Amygdala (tissue), 56 donors: ENCODE measurements at places on chromosomes 5 and 9.

DNA sequence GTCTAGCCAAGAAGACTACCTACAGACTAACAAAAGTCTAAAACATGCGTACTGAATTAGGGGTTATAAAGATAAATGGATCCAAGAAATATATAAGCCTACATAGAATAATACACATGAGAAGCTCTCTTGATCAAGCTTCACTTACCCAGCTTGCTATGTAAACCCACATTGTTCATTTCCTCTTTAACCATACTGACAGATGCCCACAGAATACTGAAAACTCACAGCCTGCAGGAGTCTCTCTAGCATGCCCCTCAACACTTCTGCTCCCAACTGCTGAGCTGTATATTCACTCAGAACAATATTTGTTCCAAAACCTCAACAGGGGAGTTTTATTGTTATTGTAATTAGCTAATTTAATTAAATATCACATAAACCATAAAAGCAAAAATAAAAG lies 52.4 kb downstream of the RFX3 start:
- DNase-seq = no peak

- DNase-seq = no peak
These were observed 1.5 kb upstream of the SLC6A19 start for GRCh38 chr5:1199649-1200494.

DNA sequence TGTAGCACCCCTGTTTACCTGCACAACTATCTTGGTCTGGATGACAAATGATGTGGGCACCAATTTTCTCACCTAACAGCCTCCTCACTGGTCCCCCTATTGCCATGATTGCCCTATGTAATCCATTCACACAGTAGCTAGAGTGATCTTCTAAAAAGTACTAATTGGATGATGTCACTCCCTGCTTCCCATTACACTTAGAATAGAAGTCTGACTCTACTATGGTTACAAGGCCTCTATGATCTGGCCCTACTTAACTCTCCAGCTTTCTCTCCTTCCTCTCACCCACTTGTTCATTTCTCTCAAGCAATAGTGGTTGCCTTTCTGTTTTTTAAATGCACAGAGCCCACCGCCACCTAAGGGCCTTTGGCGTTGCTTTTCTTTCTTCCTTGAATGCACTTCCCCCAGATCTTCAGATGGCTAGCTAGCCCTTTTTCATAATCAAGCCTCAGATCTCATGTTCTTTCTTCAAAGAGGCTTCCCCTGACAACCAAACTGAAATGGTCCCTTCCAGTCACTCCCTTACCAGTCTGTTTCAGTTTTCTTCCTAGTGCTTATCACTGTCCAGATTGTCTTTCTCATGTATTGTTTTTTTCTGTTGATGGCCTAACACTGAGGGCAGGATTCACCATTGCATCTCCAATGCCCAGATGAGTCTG lies 8.7 kb downstream of the IGIP start:
- DNase-seq = no peak

DNA sequence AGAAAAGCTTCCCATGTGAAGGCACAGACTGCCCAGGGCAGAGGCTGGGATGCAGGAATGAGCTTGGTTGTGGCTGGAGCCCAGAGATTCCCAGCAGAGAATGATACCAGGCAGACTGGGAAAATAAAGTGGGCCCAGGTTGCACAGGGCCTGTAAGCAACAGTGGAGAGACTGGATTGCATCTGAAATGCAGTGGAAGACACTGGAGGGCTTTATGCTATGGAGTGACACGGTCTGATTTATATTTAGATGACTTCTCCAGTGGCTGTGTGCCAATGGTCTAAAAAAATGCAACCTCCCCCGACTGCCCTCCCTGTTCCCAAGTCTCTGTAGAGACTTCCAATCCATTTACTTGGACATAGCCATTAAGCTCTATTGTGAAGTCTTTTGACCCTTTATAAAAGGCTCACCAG lies 951.1 kb upstream of the DMAC1 start:
- no peak for DNase-seq

DNA sequence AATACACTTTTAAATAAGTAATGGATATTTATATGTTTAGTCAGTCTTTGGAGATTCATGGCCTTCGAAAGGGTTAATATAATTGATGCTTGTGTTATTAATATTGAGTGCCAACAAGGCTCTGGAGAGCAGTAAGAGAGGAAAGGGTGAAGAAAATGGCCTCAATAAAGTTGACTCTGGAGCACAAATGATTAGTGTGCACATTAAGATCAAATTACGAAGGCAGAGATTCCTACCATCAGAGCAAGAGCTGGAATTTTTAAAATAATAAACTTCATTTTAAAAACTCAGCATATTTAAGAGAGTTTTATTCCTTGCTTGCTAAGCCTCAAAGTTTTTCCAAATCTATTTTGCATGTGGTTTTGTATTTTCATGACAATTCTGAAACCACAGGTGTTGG lies 14.8 kb downstream of the SLC44A1 start:
- DNase-seq = no peak

- no peak for DNase-seq
These were observed 200.4 kb downstream of the FOXD4L6 start for GRCh38 chr9:40927851-40928802.

DNA sequence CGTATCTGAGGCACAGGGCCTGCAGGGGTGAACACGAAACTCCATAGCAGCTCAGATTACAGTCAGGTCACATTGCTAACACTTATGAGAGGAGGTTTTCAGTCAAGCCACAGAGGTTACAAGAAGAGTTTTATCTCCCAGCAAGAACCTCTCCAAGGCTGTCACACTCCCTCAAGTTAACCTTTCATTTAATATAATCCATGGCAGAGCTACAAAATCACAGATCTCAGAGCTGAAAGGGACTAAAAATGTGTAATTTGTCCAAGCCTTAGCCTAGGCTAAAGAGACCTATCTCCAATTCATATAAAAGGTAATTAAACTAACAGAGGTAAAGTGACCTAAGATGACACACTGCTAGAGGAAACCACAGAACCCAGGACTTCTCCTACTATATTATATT lies 57.2 kb downstream of the MLANA start:
- no peak for DNase-seq

- DNase-seq = no peak
These were observed 83.0 kb upstream of the TNC start for GRCh38 chr9:115200711-115201505.

GRCh38 chr5:121121786-121122185 lies 657.7 kb downstream of the PRR16 start:
- DNase-seq = no peak

- no peak for DNase-seq
These were observed 44.5 kb upstream of the ZNF354A start for GRCh38 chr5:178774866-178775539.

- no peak for DNase-seq
These were observed 80.6 kb downstream of the HINT1 start for GRCh38 chr5:131084436-131084835.

DNA sequence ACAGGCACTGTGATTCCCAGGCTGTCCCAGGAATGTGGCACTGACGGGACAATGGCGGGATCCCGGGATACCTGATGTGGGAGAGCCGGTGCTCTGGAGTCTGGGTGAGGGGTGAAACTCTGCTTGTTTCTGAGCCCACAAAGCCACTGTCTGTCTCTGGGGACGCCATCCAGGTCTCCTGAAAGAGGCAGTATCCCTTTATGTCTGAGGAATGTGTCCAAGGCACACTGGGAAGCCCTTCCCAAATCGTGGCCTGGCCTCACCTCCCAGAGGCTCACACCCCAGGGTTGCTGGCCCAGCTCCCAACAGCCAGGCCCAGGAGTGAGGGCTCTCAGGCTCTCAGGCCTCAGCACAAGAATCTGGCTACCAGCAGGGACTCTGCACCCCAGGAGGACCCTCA lies 27.1 kb downstream of the ORM2 start:
- DNase-seq = no peak

DNA sequence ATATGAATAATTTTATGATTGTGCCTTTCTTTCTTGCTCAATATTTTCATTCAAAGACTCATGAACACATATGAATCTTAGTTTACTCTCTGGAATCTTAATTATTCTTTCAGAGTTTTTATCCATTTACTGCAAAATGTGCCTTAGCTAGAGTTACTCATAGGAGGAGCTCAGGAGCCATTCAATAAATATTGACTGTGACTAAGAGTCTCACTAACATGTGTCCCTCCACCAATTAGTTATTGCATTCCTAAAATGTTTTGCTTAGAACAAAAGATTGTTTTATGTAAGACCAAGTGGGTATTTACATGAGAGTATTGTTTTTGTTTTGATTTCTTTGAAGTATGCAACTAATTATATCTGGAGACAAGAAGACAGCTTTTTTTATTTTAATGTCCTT lies 218.4 kb upstream of the MAST4 start:
- DNase-seq = no peak

DNA sequence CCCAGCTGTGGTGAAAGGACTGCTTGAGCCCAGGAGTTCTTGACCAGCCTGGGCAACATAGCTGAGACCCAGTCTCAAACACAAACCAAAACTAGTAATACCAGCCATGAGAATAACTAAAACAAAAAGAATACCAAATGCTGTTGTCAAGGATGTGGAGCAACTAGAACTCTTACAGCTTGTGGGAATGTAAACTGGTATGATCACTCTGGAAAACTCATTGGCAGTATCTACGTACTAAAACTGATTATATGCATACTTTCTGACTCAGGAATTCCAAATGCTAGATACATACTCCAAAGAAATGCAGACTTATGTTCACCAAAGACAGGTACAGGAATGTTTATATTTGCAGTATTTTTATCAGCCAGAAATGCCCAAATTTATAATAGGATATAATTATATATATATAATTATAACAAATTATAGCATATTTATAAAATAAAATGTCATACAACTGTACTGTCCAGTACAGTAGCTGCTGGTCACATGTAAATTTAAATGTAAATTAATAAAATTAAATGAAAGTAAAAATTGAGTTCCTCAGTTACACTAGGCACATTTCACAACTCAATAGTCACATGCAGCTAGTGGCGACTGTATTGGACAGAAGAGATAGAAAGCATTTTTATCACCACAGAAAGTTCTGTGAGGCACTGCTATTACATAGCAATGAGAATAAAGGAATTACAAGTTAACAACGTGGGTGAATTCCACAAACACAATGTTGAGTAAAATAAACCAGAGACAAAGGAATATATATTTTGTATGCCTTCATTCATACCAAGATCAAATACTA lies 118.5 kb downstream of the GNAQ start:
- no peak for DNase-seq

DNA sequence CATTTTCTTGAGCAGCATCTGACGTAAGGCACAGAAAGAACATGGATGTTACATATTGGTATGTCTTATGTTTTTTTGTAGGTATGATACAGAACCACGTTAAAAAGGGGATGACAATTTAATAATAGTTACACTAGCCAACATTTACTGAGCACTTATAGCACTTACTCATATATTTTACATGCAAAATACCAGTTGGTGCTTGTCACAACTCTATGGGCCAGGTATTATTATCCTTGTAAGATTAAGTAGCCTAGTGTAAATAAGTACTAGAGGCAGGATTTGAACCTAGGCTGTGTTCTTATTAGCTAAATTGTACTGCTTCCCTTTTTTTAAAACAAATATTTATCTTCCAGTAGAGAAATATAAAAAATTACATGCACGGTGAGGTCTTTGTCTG lies 83.5 kb downstream of the RANBP17 start:
- no peak for DNase-seq

- peak; percentile 42 for DNase-seq
These were observed 38.6 kb upstream of the GARNL3 start for GRCh38 chr9:127225801-127226625.

GRCh38 chr5:126794157-126794828 lies 17.4 kb downstream of the LMNB1 start:
- DNase-seq = no peak

DNA sequence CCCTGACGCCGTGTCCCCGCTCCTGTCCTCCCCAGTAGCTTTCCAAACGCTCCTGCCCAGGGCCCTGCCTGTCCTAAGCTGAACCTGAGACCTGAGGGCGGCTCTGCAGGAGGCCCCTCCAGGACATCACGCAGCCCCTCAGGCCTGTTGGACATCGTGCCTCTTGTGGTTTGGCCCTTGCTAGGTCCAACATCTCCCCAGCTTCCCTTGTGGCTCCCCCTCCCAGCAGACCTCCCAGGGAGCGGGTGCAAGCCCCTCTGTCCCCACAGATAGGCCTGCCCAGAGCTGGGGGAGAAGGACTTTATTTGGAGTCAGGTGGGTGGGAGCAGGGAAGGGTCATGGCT lies 4.1 kb downstream of the OBP2B start:
- DNase-seq = no peak

GRCh38 chr9:12604164-12604821 lies 88.9 kb upstream of the TYRP1 start:
- DNase-seq = no peak

GRCh38 chr5:118371973-118372831 lies 616.1 kb downstream of the DTWD2 start:
- DNase-seq = no peak

DNA sequence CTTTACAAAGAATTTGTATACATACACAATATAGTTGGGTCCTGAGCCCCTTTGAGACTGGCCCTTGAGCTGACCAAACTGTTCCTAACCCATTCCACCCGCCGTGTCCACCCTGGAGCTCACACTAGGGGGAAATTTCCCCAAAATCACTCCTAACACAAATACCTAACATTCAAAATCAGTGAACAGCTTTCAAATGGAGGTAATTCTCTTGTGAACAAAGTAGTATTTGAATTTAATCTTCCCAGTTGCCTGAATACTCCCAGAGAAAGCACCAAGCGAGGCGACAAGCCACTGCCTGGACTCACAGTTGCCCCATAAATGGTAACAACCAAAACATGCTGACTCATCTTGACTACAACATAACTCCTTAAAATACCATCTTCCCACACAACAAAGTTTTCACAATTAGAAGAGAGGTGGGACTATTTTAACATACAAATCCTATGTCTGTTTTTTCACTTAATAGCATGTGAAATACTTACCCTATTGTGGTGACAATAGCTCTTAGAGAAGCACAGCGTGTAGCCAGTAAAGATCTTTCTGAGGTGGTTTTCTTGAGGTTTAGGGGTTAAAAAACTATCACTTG lies 31.7 kb upstream of the SCAMP1 start:
- no peak for DNase-seq

DNA sequence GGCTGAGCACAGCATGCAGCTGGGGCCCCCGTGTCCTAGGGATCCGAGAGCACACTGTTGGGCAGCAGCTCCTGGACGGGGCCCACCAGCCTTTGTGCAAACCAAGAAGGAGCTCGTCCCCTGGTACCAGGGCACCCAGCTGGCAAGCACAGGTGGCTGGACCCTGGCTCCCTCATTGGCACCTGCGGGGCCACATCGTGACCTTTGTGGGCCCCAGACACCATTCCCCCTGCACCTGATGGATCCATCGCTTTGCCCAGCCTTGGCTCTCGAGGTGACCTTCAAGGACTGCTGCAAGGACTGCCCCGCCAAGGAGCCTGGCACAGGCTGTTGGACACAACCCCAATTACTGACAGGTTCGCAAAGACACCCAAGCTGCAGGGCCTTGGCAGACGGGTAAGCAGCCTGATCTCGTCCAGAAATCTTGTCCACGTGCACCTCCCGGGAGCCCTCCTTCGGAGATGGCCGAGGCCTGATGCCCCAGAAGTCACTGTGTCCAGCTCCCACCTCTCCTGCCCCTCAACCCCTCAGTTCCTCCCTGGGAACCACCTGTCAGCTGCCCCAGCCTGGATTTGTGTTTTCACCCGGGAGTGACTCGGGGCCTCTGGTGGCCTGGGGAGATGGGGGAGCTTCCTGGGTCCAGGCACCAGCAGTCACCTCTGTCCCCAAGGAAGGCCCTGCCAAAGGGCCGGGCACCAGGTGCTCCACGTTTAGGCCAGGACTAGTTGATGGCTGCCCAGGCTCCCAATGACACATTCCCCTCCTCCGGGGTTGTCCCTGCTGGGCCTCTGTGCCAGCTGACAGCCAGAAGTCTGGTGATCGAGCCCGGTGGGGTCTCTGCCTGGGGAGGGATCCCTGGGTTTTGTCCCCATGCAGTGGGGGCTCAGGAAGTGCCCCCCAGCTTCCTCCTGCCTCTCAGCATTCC lies 137.1 kb upstream of the PPP1R26 start:
- DNase-seq = no peak
